ENCODE measurements at places on chromosomes 13 and 19.

GRCh38 chr13:42396501-42396900, 124.5 kb downstream of the AKAP11 start:
- no peak for DNase-seq

GRCh38 chr13:110882972-110883371, 31.9 kb downstream of the ANKRD10 start:
- no peak for DNase-seq

DNA sequence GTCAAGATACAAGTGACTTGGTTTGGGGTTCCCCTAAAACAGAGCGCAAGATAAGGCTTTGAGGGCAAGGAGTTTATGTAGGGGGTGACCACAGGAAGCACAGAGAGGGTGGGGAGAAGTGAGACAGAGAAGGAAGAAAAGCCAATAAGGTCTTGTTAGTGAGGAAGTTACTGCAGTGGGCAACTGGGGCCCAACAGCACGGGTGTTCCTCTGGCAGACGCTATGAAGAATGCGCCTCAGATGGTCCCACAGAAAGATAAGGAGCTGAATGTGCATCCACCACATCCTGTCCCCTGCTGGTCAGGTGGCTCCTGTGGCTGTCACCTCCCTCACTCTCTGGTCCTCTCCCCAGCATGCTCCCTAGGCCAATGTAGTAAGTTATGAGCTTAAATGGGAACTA, 333.5 kb downstream of the TSHZ3 start:
- no peak for DNase-seq

DNA sequence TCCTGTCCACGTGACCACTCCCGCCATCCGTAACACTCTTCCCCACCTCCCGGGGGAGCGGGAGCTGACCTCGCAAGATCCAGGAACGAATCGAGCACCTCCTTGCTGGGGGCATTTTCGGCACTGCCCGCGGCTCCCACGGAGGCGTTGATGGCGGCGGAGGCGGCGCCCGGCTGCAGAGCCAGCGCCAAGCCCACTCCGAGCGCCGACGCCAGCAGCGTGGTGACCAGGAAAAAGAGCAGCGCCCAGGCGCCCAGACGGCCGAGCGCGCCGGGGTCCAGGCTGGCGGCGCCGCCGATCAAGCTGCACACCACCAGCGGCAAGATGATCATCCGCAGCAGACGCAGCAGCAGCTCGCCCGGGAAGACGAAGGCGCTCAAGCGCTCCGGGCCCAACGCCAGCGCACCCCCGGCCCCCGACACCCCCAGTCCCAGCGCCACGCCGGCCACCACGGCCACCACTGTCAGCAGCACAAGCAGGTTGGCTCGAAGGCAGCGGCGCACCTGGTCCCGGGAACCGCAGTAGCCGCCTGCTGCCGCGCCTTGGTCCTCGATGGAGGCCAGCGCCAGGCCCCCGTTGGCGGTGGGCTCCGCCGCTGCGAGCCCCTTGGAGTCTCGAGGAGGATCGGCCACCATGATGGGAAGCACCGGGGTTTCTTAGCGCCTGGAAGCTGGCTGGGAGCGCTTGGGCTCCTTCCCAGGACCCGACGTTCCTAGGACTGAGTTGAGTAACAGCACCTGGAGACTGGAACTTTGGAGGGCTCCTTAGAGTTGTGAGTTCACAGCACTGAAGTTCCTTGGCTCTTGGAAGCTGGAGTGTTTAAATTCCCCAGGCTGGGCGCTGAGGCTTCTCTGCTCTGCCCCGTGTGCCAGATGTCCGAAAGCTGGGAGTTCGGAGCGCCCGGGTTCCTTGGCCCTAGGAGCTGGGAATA, 798 bp downstream of the SLC1A5 start:
- DNase-seq = no peak

DNA sequence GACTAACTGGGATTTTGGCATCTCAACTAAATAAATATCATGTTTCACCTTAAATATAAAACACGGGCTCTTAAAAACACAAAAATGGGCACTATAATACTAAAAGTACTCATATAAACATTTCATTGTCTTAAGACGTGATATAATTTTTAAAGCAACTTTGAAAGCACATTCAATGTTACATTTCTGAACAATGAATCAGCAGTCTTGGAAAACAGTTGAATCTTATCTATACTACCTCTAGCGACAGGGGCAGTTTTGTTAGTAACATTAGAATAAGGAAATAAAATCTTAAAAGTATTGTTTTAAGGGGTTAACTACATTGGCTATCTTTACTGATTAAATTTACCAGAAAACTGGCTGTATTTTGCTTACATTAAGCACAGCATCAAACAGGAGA, 156.9 kb downstream of the UGGT2 start:
- no peak for DNase-seq

DNA sequence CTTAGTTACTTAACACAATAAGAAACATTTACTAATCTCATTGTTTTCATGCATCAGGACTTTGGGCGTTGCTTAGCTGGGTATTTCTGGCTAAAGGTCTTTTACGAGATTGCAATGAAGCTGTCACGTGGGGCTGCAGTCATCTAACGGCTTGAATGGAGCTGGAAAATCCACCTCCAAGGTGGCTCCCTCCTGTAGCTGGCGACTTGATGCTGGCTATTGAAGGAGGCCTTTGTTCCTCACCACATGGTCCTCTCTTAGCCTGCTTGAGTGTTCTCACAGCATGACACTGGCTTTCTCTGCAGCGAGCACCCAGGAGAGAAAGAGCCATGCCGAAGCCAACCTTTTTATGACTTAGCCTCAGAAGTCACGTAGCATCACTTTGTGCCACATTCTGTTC, 92.0 kb downstream of the NHLRC3 start:
- DNase-seq = no peak

GRCh38 chr13:59504407-59504806, 659.3 kb downstream of the DIAPH3 start:
- DNase-seq = no peak

DNA sequence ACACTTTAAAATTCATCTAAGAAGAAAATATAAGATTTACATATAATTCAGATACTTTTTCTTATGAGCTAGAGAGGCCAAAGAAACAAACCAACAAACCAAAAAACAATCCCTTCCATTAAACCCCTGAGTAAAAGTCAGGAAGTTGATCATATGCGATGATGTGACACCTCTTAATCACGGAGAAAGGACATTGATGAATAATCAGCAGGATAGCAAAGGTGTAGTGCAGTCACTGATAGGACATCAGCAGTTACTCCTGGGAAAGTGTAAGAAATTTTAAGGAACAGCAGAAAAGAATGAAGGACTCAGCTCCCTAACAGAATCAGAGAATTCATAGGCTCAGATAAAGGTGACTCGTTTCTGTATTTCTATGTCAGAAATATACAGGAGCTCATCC, 202.4 kb upstream of the EDNRB start:
- no peak for DNase-seq

DNA sequence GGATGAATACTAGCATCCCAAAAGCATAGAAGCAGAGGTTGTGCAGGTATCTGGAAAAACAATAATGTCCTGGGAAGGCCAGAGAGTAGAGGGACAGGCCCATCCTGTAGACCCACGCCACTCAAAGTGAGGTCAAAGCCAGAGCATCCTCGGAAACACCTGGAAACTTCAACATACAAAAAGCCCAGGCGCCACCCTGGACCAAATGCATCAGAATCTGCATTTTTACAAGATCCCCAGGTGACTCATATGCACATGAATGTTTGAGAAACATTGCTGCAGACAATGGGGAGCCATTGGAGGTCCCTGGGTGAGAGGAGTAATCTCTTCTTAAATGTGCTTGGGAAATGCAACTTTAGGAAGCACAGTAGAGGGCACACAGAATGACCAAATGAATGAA, 684.1 kb downstream of the DIAPH3 start:
- DNase-seq = no peak

DNA sequence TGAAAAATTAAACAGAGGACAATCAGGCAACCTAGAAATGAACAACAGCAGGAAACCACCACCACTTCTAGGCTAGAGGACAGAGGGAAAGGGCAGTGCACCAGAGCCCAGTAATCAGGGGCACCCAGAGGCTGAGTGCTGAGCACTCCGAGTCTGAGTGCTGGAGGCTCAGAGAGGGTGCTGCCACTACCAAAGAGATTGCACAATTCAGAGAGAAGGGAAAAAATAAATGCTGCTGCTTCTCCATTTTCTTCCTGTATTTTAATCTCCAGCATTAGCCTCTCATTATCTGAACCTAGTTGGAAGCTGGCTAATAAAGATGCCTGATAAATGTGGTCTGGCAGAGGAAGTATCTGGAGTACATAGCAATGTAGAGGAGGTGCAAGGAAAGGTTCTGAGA, 11.8 kb upstream of the ZNF175 start:
- DNase-seq = no peak

DNA sequence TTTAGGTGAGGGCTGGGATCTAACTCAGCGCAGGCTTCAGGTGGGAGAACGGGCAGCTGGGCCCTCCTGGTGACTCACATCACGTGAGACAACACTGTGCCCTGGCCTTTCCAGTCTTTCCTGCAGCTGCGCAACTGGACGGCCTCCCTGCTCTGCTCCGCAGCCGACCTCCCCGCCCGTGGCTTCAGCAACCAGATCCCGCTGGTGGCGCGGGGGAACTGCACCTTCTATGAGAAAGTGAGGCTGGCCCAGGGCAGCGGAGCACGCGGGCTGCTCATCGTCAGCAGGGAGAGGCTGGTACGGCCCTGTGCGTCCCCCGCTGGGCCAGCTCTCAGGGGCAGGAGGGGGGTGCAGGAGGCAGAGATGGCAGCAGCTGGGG, 8.8 kb downstream of the SPPL2B start:
- no peak for DNase-seq

- DNase-seq = no peak
Measured at GRCh38 chr13:103331924-103332323, 265.7 kb upstream of the SLC10A2 start.

Measured in stimulated activated CD4-positive, alpha-beta T cell treated with anti-CD3 and anti-CD28 coated beads, Interleukin-1b, Interleukin-23, amount 100 ng/mL, for 24 hours (primary cell).